Stimulated activated CD8-positive, alpha-beta memory T cell treated with anti-CD3 and anti-CD28 coated beads, Interleukin-7, amount 100 ng/mL, for 1 hour (primary cell): ENCODE measurements at places on chromosomes 4 and X.

- DNase-seq = no peak
Observed at GRCh38 chr4:156583265-156583664, 388.3 kb downstream of the PDGFC start.

DNA sequence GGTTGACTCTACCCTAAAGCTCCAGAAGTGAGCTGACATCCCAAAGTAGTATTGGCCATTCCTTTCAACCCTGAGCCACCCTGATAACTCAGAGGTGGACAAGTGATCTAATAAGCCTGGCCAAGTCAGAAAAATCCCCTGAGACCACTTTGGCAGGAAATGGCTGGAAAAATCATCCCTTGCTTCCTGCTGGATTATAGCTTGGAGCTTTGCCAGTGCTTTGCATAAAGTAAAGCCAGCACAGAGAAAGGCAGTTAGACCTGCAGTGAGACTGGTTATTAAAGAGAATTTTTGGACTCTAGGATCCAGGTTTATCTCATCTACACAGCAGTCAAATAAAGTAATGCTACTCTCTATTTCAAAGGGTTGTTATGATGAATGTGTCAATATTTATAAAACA lies 6.4 kb downstream of the CXCL3 start:
- DNase-seq = no peak

GRCh38 chr4:22473268-22473667 lies 42.6 kb downstream of the ADGRA3 start:
- DNase-seq = no peak

DNA sequence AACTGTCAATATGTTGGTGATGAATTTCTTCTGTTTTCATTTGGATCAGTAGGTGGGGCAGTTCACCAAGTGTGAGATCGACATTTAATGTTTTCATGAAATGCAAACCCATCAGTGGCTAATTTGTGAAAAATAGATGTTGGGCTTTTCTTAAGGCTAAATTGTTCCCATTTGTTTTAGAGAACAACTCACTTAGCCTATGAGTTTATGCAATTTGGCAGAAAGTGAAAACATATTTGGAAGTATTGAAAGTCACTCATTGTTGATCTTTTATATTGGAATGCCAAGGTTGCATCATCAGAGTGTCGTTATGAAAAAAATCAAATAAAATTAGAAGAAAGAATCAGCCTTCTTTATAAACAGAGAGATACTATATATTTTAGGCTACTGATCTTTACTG lies 132.4 kb downstream of the RPA4 start:
- no peak for DNase-seq

DNA sequence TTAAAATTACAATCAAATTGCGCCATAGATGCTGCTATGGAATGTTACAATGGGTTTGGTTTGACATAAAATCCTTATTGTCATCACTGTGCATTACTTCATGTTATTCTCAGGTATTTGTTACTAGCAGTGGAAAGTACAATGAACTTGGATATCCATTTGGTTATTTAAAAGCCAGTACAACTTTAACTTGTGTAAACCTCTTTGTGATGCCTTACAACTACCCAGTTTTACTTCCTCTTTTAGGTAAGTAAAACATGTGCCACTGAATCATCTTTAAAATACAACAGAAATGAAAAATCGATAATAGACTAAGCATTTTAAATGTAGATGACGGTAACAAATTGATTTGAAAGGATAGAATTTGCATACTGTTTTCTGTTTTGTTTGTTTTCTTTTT lies 35.6 kb downstream of the INTS6L start:
- DNase-seq = no peak

- no peak for DNase-seq
Observed at GRCh38 chr4:88101165-88101564, 57.3 kb downstream of the ABCG2 start.
